ENCODE measurements at places on chromosomes 4 and X.

DNA sequence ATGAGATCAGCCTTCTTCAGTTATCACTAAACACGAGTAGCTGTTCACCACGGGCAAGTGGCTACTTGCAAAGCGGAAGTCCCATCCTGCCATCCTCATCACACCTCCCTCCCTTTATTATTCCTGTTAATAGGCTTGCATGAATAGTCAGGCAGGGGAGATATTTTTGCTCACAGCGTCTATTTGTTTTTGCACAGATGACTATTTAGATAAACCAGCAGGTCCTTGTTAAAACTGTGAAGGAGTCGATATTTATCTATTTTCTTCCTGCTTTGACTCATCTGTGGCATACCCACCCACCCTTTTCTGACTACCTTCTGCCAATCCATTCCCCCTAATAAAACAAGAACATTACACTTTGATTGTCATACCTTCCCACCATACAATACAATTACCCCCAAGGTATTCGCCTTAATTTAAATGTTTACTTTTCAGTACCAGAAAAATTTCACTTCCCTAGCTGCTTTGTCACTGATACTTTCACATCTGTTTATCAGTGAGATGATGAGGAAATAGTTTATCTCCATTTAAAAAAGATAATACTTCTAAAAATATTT, 96.6 kb upstream of the BANK1 start:
- peak; percentile 89 for DNase-seq

- peak; percentile 71 for DNase-seq
Observed at GRCh38 chrX:30313322-30313721, 4.1 kb upstream of the NR0B1 start.

- DNase-seq: no peak
Observed at GRCh38 chrX:84216881-84217280, 28.9 kb upstream of the RPS6KA6 start.

DNA sequence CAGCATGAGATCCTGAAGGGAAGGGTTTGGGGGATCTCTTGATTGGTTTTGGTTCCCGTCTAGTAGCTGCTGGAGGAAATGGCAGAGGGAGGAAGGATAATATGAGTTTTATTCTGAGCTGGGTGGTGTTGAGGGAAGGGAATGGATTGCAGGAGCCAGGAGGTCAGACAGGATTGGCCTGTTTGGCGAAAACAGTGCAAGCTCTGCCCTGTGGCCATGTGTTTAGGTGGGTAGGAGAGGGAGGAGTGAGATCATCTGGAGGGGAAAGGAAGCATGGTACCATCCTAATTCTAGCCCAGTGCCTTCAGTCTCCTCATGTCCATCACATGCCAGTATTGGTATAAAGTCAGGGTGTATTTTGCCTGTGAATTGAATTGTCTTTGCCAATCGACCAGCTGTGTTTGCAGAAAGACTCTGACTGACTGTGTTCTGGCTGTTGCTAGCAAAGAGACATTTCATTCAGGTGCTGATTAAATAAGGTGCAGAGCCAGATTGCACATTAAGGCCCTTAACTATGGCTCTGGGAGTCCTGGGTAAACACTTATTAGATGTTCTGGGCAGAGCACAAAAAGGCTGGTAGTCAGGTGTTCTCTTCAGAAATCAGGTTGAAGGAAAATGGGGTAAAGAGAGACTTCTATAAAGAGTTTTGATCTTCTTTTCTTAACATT, 10.0 kb downstream of the TMEM164 start:
- DNase-seq: peak; percentile 88
